ENCODE measurements at places on chromosomes 3 and 15.

GRCh38 chr3:45607790-45608189, 13.2 kb downstream of the LIMD1 start:
- no peak for DNase-seq

GRCh38 chr3:188817103-188817934, 354.5 kb upstream of the TPRG1 start:
- no peak for DNase-seq

- DNase-seq, result no peak
Measured at GRCh38 chr3:150779402-150779858, 16.5 kb upstream of the SIAH2 start.

DNA sequence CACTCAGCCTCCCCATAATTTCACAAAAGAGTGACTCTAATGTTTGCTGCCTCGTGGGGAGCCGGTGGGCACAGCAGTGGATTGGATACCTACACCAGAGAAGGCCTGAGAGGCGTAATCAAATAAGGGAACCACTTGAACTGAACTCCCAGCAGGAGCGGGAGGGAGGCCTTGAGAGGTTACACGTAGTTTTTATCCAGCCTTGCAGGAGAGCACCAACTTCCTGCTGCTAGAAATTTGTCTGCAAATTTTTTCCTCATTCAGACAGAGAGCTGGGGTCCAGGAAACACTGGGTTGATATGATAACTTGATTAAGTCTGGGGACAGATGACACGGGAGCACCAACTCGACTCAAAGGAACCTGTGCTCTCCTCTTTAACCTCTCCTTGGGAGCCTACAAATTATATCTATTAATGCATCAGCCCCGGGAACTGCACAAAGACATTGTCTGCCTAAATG, 69.8 kb downstream of the HES1 start:
- DNase-seq, result no peak

DNA sequence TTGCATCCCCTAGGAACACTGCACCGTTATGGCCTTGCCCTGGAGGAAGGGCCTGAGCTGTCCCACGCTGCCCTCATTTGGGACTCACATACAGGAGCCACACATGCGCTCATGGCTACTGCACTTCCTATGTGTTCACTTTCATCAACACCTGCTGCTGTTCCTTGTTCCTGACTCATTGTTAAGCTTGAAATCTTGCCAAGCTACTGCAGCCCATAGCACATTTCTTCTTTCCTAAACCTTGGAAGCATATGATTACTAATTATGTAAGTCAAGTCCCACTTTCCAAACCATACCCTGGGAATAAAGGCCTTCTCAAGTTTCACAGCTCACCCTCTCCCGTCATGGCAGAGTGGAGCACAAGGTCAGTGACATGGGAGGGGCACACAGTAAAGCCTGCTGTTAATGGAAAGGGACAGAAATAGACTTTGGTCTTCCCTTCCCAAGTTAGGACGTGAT, 307.9 kb downstream of the CLSTN2 start:
- DNase-seq, result peak; percentile 95

DNA sequence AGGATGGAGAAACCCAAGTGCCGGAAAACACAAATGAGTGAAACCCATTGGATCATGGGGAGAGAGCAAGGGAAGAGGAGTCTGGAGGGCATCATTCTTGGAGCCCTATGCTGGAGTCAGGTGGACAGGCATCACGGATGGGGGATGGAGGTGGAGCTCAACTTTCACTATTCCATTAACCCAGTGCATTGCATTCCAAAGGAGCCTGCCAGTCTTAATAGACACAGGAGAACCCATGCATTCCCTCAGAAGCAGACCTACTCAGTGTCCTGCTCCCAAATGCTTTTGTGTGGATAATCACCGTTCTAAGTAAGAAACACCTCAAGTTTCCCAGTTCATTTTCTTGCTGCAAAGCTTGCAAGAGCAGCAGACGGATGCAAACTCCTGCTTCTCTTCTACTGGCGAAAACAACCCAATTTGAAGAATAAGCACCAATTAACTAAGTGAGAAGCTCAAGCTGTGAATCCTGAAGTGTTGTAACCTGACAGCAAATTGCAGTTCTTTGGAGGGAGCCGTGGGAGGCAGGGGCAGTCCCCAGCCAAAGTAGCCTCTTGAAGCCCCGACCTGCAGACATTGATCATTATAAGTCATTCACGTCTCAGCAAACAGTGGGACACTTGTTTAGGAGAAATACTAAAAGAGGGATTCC, 25.3 kb downstream of the SEMA5B start:
- DNase-seq, result no peak

GRCh38 chr3:105360003-105360402, 6.7 kb upstream of the ALCAM start:
- no peak for DNase-seq

DNA sequence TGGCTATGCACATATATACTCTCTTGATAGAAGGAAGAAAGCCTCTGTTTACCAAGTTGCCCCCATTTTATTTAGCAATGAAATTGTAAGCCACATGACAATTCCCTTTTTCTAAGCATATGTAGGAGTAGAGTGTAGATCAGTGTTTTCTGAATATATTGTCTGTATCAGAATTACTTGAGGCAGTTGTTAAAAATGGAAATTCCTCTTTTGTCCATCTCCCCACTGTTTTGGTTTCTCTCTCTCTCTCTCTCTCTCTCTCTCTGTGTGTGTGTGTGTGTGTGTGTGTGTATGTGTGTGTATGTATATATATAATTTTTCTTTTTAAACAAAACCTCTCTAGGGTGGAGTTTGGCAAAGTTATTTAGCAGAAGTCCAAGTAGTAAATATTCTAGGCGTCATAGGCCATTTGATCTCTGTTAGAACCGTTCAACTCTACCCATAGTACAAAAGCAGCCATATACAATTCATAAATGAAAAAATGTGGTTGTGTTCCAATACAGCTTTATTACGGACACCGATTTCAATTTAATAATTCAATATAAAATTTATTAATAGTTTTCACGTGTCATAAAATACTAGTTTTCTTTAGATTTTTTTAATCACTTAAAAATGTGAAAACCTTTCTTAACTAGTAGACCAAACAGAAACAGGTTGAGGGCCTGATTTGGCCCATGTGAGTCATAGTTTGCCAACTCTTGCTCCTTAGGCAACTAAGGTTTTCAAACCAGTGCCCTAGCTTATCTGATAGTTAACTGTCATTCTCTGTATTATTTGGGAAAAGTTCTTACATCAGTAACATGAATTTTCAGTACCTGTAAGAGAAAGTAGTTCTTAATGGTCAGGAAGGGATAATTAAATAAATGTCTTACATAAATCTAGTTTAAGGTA, 39.8 kb downstream of the UBE2E1 start:
- no peak for DNase-seq

GRCh38 chr15:29522373-29523276, 253.0 kb upstream of the NSMCE3 start:
- peak; percentile 82 for DNase-seq

GRCh38 chr15:40097968-40098476, 10.7 kb downstream of the BMF start:
- DNase-seq, result no peak

DNA sequence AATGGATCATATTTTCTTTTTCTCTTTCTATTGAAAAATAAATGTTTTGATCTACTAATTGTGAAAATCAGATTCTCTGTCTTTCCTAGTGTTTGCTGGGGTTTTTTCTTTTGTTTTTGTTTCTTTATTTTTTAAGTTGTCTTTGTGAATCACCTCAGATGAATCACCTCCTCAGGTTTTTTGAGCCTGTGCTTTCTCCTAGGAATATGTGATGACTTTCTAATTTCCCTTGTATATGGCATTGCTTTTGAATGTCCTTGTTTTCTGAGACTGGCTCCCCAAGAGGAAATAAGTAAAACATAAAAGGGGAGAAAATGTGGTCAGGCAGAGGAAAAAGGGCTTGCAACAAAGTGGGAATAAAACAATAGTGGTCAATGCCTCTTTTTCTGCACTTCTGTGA, 750.0 kb downstream of the ZPLD1 start:
- peak; percentile 12 for DNase-seq
